ENCODE measurements at places on chromosomes 16 and 17.

DNA sequence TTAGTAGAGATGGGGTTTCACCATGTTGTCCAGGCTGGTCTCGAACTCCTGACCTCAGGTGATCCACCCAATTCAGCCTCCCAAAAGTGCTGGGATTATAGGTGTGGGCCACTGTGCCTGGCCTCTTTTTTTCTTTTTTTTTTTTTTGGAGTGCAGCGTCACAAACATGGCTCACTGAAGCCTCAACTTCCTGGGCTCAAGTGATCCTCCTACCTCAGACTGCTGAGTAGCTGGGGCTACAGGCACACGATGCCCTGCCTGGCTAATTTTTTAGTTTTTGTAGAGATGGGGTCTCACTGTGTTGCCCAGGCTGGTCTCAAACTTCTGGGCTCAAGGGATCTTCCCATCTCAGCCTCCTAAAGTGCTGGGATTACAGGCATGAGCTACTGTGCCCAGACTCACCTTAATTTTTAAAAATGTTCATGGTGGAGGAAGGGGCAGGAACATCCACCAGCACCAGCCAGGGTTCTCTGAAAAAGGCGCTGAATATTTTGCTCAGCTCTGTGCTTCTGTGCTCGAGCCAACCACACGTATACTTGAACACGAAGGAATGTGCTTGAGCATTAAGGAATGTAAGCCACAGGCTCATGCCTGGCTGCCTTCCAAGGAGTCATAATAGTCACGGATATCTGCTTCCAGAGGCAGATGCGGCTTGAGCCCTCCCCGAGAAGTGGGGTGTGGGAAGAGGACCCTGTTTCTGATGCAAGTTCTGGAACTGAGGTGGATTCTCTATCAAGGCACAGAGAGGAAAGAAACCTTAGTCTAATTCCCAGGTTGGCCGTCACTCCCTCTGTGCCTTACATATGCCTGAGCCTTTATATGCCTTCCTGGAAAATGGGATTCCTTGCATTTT lies 65.5 kb upstream of the CREBBP start:
- no peak for DNase-seq

- no peak for DNase-seq
Measured at GRCh38 chr16:16910666-16911065, 531.7 kb downstream of the NPIPA7 start.

DNA sequence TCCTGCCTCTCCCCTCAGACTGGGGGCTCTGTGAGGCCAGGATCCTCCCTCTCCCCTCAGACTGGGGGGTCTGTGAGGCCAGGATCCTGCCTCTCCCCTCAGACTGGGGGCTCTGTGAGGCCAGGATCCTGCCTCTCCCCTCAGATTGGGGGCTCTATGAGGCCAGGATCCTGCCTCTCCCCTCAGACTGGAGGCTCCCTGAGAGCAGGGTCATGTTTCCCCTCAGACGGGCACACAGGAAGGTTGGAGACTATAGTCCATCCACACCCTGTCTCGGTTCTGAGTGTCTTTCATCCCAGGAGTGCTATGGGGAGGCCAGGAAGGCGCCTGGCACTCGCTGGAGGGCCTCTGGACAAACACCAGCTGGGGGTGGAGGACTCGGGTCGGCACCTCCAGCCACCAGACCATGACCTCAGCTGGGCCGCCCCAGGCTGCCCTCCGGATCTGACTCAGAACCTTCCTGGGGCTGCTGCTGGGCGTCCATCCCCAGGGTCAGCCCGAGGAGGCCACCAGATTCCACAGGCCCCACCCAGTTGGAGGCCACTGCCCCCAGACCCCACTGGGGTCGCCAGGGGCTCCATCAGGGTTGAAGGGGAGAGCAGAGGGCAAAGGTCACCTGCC lies 21.9 kb upstream of the DLX4 start:
- DNase-seq = no peak

DNA sequence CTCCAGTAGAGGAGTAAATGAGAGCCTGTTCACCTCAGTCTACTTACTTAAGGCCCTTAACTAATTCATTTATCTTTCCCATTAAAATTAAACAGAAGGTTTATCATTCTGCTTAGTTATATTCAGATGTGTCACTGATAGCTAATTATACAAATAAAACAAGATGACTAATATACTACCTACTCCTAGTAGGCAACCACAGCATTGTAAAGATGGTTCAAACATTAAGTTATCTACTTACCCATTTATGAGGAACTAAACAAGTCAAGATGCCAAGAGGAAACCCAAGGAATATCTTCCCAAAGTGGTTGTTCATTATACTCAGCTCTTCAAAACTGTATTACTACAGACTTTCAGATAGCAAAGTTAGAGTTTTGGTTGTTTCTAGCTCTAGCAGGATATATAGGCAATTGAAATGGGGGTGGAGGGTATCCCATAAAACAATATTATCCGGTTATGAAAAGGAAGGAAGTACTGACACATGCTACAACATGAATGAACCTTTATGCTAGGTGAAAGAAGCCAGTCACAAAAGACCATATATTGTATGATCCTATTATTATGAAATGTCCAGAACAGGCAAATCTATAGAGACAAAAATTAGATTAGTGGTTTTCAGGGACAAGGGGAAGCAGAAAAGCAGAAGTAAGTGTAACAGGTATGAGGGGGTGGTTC lies 56.5 kb downstream of the SPAG9 start:
- no peak for DNase-seq

DNA sequence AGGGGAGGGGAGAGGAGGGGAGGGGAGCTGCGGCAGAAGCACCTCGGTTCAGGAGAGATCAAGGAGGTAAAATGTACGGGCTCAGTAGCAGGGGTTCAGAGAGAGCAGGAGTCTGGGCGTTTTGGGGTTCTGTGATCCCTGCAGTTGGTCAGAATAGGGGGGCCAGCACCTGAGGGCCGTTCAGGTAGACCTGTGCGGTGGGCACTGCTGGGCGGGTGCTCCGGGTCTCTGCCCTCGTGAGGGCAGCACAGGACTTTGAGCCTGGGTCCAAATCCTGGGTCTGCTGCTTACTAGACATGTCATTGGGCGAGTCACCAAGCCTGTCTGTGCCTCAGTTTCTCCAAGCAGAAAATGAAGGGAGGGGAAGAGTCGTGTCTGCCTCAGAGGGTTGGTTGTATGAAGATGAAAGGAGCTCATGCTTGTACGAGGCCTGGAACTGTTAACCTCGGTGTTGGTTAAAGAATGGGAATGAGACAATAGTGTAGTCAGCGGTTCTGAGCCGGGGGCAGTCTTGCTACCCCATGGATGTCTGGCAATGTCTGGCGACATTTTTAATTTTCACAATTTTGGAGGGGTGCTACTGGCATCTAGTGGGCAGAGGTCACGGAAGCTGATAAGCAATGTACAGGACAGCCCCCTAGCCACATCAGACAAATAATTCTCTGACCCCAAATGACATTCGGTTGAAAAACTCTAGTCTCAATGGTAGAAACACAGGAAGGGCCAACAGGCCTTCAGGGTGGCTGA lies 35.4 kb downstream of the OR1D5 start:
- DNase-seq = no peak

- no peak for DNase-seq
Measured at GRCh38 chr16:84508502-84508901, 4.0 kb upstream of the MEAK7 start.

DNA sequence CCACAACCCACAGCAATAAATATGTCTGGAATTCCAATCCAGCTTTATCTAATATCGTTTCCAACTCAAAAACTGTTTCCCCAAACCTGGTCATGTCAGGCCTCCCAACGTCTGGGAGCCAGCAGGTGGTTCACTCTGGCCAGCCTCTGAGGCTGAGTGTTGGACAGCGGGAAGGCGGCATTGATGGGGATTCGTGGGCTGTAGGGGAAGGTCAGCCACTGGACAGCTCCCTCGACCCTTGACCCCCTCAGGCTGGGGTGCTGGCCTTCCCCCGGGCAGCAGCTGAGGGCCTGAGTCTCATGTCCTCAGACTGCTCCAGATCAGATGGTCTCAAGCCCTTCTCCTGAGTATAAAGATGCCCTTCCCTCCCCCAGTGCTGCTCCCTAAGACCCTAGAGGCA lies 50.2 kb downstream of the SDK2 start:
- no peak for DNase-seq

DNA sequence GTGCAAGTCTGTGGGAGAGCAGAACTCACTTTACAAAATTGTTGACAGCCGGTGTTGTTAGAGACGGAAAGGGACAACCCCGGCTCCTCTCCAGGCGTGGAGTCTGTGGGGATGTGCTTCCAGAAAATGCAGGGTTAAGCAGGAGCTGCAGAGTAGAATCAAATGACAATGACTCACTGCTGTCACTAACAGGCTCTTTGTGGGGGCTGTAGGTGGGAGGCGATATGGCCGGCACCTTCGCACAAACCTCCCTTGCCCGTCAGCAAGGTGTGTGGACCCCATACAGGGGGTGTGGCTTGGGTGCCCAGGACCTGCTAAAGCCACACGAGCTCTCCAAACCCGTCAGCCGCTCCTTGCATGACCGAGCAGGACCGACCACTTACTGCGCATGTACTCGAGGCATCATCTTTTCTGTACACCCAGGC lies 5.8 kb downstream of the PDK2 start:
- DNase-seq = no peak

- no peak for DNase-seq
Measured at GRCh38 chr16:10951026-10951425, 6.7 kb downstream of the CLEC16A start.

DNA sequence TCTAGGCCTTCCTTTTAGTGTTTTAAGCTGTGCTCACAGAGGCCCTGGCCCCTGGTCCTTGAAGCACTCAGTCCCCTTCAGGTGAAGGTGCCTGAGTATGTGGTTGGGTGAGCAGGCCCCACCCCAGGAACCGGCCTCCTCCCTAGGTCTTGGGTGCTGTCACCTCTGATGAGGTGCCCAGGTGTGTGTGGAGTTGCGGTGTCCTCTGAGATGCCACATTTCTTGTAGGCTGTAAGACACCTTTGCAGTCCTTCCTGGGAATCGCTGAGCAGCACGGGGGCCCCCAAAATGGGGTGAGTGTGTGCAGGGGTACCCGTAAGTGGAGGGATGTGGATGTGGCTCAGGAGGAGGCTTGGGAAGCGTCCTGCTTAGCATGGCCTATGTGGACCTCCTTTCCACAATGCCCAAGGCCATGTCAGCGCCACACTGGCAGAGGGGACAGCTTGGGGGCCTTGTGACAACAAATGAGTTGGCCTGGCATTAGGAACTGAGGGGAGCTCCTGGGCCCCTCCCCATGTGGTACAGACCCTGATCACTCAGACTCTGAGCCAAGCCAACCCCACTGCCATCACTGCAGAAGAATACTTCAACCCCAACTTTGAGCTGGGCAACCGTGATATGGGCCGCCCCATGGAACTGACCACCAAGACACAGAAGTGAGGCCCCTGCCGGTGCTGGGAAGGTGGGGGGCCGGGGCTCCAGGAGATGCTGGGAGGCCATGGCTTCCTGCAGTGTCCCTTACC lies 11.2 kb downstream of the CORO6 start:
- DNase-seq = no peak

DNA sequence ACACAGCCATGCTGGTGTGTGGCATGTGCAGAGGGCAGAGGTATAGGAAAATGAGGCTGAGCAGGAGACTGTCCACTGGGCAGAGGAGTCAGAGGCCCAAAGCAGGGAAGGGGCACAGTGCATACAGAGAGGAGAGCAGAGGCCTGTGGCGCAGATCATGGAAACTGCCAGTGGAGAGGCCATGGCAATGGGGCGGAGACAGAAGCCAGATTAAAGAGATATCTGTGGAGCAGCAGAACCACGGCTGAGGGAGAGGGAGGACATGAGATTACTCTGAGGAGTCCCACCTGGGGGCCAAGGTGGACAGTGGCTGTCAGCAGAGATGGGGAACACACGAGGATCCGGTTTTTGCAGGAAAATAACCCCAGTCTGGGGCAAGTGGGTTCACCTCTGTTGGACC lies 43.3 kb downstream of the RANBP10 start:
- DNase-seq = no peak

DNA sequence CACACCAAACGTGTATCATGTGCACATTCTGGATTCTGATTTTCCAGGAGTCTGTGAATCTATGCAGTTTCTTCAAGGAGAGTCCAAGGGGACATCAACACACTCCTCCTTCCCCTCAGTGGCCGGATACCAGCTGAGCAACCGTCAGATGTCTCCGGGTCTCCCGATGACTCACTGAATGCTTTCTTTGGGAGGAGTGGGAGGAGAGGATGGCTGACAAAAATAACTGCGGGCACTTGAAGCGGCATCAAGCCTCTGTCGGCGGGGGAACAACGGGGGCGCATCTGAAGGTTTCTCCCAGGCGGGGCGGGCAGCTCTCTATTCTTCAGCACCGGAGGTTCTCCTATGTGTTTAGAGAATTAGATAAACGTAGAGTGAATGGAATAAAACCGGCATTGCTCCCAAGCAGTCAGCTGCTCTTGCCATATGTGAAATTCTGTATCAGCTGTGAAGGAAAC lies 24.6 kb upstream of the LRRC75A start:
- peak; percentile 69 for DNase-seq

DNA sequence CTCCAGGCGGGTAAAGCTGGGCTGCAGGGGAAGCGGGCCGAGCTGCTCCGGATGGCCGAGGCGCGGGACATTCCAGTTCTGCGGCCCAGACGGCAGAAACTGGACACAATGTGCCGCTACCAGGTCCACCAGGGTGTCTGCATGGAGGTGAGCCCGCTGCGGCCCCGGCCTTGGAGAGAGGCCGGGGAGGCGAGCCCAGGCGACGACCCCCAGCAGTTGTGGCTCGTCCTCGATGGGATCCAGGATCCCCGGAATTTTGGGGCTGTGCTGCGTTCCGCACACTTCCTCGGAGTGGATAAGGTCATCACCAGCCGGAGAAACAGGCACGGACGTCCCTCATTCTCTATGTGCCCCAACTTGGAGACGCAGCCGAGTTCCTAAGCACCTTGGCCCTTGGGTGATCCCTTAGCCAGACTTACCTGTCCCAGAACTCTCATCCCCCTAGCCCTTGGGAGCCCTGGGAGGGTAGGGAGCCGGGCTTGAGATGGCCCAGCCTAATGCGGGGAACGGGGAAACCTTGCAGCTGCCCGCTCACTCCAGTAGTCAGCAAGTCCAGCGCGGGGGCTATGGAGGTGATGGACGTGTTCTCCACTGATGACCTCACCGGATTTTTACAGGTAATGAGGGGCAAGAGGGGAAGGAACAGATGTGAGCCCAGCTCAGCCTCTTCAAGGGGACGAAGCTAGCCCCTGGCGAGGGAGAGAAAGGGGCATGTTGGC lies 806 bp downstream of the MRM1 start:
- DNase-seq = no peak

GRCh38 chr16:84357191-84357651 lies 11.1 kb upstream of the ATP2C2 start:
- DNase-seq = peak; percentile 45

GRCh38 chr16:85491798-85492294 lies 121.3 kb upstream of the GSE1 start:
- no peak for DNase-seq

- DNase-seq = peak; percentile 88
Measured at GRCh38 chr17:65365169-65365568, 196.3 kb downstream of the AXIN2 start.

GRCh38 chr17:49829026-49829425 lies 18.8 kb downstream of the TAC4 start:
- no peak for DNase-seq

Measured in brain (organoid and tissue), 16 donors.